ENCODE measurements at places on chromosomes 7 and 10.
A peak's percentile ranks its signal among the peaks of the same experiment; 100 is the strongest.

DNA sequence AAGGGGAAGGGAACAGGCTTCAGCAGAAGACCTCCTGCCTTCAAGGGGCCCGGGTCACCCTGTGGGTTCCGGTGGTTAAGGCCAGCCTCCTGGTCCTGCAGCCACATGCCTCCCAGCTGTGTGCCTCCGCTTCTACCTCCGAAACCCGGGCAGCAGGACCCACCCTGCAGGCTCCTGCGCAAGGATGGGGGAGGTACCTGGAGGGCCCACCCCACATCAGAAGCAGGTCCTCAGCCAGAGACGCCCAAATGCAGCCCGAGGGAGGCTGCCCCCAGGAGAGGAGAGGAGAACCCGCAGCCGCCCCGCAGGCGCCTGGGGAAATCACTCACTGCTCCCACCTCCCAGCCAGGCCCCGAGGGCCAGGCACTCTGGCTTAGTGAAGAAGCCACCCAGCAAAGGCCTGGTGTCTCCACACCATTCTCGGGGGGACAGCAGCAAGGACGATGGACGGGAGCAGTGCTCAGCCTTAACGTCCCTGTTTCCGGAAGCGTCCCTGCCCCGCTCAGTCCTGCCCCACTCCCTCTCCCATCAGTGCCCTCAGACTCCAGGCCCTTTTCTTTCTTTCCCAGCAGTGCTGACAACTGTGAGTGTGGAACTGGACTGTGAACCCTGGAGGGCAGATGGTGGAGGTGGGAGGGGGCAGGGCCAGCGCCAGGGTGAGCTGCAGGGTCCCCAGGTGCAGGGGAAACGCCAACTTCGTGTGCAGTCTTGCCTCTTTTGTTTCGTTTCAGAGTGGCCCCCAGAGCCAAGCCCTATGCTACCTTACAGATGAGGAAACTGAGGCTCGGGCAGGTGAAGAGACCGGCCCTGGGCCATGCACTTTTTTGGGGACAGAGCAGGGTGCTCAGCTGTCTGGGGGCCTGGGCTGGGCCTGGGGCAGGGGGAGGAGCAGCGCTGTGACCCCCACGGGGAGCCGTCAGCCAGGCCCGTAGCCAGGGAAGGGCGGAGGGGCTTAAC lies 138.0 kb downstream of the FAM53B start:
- DNase-seq, result no peak

DNA sequence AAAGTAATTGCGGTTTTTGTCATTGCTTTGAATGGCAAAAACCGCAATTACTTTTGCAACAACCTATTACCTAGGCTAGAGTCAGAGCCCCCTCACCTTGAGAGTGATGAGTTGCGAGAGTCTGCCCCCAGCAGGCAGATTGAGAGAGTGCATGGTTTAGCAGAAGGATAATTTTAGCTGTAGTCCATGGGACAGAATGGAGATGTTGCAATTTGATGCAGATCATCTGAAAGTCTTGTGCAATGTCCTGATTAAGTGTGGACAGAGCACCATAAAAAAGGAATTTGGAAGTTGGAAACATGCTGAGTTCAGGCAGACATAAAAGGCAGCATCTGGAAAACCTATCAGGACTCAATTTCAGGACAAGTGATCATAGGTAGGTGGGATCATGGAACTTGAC lies 48.7 kb downstream of the GPR141 start:
- DNase-seq, result no peak

- peak; percentile 54 for DNase-seq
Measured at GRCh38 chr10:88932539-88933256, 19.9 kb downstream of the ACTA2 start.

- no peak for DNase-seq
Measured at GRCh38 chr10:122154031-122154544, 117.0 kb upstream of the BTBD16 start.

All from stimulated activated CD4-positive, alpha-beta T cell treated with anti-CD3 and anti-CD28 coated beads, Interleukin-4, amount 100 ng/mL, for 24 hours (primary cell).